Spleen (tissue), 13 donors: ENCODE measurements at places on chromosomes 7 and 10. TPM values are rescaled to one million over a fixed set of nuclear protein-coding genes. Genes with fewer than 3 reads are reported as not detected.

- no peak overlapping the region for H3K4me3 ChIP-seq
- H3K27me3 ChIP-seq = no peaks in the 10 kb centered on the region
- no peaks in the 10 kb centered on the region for H3K4me1 ChIP-seq
- no peak overlapping the region for H3K27ac ChIP-seq
- DNase-seq = no peak
Measured at GRCh38 chr7:33287738-33288137, 158.4 kb downstream of the BBS9 start.

DNA sequence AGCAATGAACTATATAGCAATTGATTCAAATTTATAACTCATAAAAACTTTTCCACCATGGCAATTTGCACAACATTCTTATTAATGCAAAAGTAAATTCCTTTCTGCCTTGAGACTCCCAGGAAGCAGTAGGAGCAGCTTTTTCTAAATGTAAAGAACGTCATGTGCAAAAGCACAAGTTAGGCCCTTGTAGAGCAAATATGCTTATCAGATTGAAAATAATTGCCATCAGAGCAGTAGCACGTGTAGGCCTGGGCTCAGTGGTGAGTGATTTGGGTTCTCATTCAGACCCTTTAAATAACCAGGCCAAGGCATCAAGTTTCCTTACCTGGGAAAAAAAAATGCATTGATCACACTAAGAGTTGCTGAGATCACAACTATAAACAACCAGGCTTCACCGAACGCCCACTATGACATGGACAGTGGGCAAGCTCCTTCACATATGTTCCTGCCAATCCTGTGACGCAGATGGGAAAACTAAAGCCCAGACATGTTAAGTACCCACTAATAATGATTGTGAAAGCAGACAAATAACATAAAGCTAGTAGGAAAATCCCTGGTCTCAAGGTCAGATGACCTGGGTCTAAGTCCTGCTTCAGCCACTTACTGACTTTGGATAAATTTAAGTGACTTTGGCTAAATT, 22.1 kb upstream of the SAR1A start:
- H3K36me3 ChIP-seq = peaks cover 1% of the 10 kb centered on the region
- peak overlapping the region; percentile 46 for H3K27ac ChIP-seq
- H3K4me1 ChIP-seq = no peaks in the 10 kb centered on the region
- no peak for DNase-seq

GRCh38 chr7:140541176-140541512, 61.8 kb upstream of the MKRN1 start:
- peak; percentile 55 for DNase-seq
- no peaks in the 10 kb centered on the region for H3K36me3 ChIP-seq
- H3K27ac ChIP-seq = peak overlapping the region; percentile 33
- H3K27me3 ChIP-seq = no peaks in the 10 kb centered on the region

- H3K4me3 ChIP-seq = no peak overlapping the region
- no peaks in the 10 kb centered on the region for H3K27me3 ChIP-seq
- no peaks in the 10 kb centered on the region for H3K36me3 ChIP-seq
- peaks cover 6% of the 10 kb centered on the region for H3K4me1 ChIP-seq
- DNase-seq = peak; percentile 65
Measured at GRCh38 chr10:131872827-131873375, 27.9 kb upstream of the PPP2R2D start.

- H3K27ac ChIP-seq = no peak overlapping the region
- no peak overlapping the region for H3K4me3 ChIP-seq
- no peaks in the 10 kb centered on the region for H3K4me1 ChIP-seq
- H3K27me3 ChIP-seq = no peaks in the 10 kb centered on the region
- no peak for DNase-seq
- no peaks in the 10 kb centered on the region for H3K36me3 ChIP-seq
Measured at GRCh38 chr10:58140054-58140453, 127.6 kb downstream of the IPMK start.

DNA sequence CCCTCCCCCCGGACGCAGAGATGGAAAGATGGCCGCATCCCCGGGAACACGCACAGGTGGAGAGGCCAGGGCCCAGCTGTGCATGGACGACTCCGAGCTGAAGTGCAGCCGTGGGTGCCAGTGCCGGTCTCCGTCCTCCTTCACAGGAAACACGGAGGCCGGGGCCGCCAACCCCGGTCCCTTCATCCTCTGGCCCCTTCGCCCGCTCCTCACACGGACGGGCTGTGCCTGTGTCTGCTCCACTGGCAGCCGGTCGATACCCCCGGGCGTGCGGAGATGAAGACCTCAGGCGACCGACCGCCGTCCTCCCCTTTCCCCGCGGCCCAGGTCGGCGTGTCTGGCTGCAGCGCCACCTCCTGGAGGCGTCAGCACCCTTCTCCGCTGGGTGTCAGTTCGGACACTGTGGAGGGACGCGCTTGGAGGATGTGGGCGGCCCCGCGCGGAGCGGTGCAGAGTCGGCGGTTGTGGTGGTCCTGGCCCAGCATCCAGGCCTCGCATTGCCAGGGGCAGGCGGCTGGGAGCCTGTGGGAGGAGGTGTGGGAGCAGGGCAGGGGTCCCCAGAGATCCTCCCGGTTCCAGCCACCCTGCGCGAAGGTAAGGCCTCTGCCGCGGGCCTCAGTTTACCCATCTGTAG, 9.9 kb downstream of the ZNF511 start:
- no peaks in the 10 kb centered on the region for H3K27me3 ChIP-seq
- no peak overlapping the region for H3K27ac ChIP-seq
- peak; percentile 93 for DNase-seq
- H3K36me3 ChIP-seq = no peaks in the 10 kb centered on the region
- H3K4me3 ChIP-seq = peak overlapping the region; percentile 17

Gene MAGI2
- total RNA-seq = 18.1 TPM

Gene MEPCE
- total RNA-seq = 77.4 TPM

Gene ELMO1
- total RNA-seq = 229 TPM
